ENCODE measurements at places on chromosomes 11 and 22.
A peak's percentile ranks its signal among the peaks of the same experiment; 100 is the strongest.

GRCh38 chr22:40430991-40431390, 60.6 kb downstream of the SGSM3 start:
- no peak for DNase-seq

DNA sequence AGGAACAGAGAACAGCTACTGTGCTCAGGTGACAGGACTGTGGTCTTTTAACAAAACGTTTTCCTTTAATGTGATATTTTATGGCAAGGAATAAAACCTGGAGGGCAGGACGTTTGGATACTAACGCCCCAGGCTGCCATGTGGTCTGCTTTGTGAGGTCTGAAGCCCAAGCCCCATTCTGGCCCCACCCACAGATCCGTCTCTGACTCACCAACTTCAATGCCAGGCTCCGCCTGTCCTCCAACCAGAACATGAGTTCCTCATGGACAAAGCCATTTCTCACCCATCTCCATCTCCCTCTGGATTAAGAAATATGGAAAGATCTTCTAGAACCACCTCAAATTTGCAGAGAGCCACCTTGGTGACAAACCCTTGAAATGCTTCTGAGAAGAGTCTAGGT, 148.8 kb downstream of the CRYBB2 start:
- DNase-seq: no peak

DNA sequence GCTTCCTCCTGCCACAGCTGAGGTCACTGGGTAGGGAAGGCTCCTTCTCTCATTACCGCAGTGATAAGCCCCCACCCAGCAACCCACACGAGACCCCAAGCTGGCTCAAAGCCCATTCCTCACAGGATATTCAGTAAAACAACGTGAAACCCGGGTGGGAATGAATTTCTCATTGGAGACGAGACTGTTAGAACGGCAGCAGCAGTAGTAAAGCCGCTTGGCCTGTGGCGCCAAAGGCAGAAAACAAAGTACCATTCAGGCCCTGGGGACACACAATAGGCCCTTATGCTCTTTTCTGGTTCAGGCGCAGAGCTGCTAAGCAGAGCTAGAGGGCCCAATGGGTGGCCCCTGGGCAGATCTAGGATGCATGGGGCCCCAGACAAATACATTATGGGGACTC, 45.3 kb downstream of the PC start:
- peak; percentile 88 for DNase-seq

GRCh38 chr11:96063053-96063452, 139.1 kb upstream of the MTMR2 start:
- no peak for DNase-seq

- peak; percentile 81 for DNase-seq
These were observed 17.9 kb downstream of the KCNE3 start for GRCh38 chr11:74449369-74449931.

- DNase-seq: no peak
These were observed 20.0 kb downstream of the CPT1A start for GRCh38 chr11:68821670-68822069.

DNA sequence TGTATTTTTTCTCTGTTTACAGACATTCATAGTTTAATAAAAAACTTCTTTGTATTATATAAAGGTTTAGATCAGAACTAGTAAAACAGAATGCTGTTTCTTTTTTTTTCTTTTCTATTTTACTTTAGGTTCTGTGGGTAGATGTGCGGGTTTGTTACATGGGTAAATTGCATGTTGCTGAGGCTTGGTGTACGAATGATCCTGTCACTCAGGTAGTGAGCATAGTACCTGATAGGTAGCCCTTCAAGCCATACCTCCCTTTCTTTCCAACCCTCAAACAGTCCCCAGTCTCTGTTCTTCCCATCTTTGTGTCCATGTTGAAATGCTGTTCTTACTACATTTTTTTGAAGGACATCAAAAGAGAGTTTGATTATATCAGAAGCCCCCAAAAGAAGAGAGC, 3.2 kb downstream of the ATM start:
- DNase-seq: no peak

DNA sequence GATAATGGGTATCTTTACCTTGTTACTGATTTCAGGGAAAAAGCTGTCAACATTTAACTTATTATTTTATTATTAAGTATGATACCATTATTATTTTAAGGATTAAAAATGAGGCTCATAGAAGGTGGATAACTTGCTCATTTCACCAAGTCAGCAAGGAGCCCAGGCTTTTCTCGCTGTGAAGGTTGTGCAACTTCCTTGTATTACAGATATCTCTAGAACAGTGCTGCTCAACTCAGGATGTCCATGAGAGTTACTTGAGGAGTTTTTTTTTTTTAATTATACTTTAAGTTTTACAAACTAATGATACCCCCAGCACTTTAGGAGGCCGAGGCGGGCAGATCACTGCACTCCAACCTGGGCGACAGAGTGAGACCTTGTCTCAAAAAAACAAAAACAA, 98.2 kb downstream of the INSC start:
- DNase-seq: no peak

GRCh38 chr11:70262951-70263350, 7.5 kb upstream of the PPFIA1 start:
- DNase-seq: no peak

GRCh38 chr11:69695581-69695980, 8.2 kb downstream of the FGF19 start:
- no peak for DNase-seq

GRCh38 chr22:47163856-47164513, 401.5 kb downstream of the TBC1D22A start:
- no peak for DNase-seq

GRCh38 chr11:95156916-95157541, 67.4 kb downstream of the ENDOD1 start:
- no peak for DNase-seq

DNA sequence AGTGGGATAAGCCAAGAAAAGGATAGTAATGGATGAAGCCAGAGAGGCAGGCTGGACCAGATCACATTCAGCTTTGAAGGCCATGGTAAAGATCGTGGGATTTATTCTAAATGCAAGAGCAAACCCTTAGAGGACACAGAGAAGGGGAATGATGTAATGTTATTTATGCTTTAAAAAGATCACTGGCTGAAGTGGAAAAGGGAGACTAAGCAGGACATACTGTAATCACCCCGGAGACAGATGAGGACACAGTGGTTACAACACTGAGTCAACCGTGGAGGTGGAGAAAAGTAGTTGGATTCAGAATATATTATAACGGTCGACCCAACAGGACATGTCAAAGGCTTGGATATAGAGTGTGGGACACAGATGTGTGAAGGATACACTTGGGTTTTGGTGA, 38.5 kb downstream of the CDON start:
- no peak for DNase-seq

- no peak for DNase-seq
These were observed 321.7 kb downstream of the NTM start for GRCh38 chr11:131692151-131692550.

GRCh38 chr22:35746946-35747703, 29.5 kb downstream of the APOL5 start:
- no peak for DNase-seq

GRCh38 chr22:20227363-20227762, 40.8 kb downstream of the RTN4R start:
- DNase-seq: no peak

DNA sequence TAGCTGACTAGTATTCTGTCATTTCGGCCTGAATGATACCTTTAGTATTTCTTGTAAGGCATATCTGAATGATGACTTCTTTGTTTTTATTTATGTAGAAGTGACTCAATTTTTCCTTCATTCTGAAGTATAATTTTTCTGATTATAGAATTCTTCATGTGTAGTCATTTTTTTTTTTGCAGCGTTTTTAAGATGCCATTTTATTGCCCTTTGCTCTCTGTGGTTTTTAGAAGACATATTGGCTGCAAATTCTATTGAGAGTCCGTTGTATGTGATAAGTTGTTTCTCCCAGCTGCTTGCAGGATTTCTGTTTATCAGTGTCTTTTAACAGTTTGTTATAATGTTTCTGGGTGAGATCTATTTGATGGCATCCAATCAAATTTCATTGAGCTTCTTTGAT, 1224.8 kb downstream of the JRKL start:
- DNase-seq: no peak

DNA sequence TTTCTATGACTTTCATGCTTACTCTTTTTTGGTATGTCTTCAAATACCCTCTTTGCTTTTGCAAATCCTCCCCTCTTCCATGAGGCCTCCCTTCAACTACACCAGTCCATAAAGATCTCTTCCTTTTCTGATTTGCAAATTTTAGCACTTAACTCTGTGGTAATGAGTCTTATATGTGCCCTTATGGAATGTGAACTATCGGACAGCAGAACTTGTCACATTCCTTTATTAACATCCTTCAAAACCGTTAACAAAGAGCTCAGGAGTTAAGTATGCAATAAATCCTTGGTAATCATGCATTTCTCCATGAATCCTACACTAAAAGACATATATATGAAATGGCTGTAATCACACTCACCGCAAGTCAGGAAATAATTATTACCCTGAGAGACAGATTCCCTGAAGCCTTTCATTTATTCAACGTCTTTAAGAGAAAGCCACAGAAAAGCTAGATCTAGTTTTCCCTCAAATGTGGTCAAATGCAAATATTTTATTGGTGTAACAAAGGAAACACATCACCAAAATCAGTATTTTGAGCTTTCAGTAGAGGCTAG, 7.4 kb downstream of the CLNS1A start:
- no peak for DNase-seq

GRCh38 chr11:58047818-58048217, 17.1 kb downstream of the OR6Q1 start:
- no peak for DNase-seq

DNA sequence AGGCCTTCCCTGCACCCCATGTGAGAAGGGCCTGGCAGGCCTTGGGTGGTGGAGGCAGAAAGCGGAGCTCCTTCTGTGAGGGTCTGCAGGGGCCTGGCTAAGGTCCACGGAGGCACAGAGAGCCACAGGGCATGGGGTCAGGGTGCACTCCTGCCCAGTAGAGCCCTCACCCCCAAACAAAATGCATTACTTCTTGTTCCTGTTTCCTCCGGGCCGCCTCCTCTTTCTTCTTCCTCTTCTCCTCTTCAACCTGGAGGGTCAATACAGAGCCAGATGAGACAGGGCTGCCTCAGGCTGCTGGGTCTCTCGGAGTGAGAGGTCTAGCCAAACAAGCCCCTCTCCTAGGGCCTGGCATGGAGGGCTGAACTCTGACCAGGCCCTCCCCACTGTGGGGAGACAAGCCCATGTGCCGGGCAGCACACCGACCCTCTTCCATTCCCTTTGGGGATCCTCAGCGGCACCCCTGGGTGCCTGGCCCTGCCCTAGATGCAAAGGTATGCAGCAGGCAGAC, 10.3 kb upstream of the NAP1L4 start:
- no peak for DNase-seq

DNA sequence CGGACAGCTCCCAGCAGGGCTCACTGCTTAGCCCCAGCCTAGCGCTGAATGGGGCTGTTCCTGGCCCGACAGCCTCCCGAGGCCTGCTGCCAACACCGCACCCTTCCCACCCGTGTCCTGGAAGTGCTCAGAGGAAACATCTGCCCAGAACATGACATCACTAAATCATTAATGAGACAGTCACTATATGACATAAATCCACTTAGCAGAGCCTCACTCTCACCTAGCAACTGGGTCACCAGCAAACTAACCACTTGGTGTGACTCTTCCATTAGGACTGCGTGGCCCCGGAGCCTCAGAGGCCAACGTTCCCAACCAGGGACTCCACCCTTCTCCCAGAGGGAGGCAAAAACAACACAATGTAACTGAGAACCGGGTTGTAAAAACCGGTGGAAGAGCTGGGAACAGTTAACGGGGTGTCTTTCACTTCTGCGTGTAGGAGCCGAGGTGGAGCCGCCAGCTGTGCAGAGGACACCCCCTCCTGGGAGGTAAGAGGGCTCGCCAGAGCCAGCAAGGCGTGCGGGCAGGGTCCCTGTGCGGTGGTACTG, 21.4 kb upstream of the PACSIN2 start:
- DNase-seq: no peak

DNA sequence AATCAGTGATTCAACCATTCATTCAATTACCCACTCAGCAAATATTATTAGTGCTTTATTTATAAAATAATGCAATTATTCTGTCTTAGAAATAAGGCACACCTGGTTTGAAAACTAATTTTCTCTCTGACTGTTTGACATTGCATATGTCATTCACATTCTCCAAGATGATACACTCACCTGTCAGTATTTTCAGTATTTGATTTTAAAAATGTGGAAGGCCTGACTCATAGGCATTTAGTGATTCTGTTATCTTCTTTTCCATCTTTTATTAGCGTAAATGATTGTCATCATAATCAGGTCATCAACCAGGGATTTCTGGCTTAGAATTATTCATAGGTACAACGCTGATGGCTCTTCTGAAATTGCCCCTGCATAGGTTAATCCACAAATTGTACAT, 480.9 kb downstream of the CNTN5 start:
- no peak for DNase-seq

DNA sequence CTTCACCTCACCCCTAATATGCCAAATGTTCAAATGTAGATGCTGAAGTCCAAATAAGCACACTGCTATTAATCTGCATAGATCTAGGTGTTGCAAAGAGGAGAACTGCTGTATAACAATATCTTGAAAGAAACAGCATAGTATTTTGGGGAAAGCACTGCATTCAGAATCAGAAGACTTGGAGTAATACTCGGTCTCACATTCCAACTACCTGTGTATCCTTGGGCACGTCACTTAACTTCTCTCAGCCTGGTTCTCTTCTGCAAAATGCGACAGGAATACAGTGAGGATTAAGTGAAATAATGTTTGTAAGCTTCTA, 332 bp upstream of the HMGXB4 start:
- DNase-seq: no peak

DNA sequence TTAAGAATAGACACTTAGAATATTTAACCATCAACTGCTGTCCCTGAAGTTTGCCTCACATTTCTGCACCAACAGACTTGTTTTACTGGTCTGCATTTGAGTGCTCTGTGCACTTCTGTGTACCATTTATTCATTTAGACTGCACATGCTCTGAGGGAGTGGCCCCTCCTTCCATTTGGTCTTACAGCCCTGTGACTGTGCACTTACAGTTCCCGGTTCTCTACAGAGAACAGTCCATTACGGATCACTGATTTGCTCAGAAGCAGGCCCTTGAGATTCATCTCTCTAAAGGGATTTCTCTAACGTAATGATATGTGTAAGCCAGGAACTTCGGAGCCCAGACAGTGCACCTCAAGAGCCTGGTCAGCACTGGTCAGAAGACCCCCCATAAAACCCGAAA, 247.3 kb upstream of the BLID start:
- no peak for DNase-seq

DNA sequence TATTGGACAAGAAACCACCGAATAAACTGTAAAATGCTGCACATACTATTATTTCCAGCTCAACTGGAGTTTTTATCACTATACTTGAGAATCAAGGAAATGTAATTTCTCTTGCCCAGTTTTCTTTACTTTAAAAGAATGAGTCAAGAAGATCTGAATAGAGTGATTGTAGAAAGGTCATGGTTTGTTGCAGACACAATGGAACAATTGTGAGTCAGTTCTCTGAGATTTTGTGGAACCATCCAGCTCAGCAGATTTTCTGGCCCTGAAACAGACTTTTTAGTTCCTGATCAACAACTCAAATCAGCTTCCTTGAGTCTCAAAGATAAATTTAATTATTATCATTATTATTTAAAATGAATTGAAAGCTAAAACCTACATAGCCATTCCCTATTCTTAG, 1.3 kb downstream of the TCN1 start:
- no peak for DNase-seq

GRCh38 chr11:9332655-9333054, 18.3 kb upstream of the TMEM41B start:
- DNase-seq: no peak

- no peak for DNase-seq
These were observed 81.6 kb downstream of the ALX4 start for GRCh38 chr11:44228379-44228778.

Data from caudate nucleus (tissue), 63 donors.